ENCODE measurements at places on chromosomes 13 and 19.

GRCh38 chr13:20118268-20119140 lies 42.3 kb downstream of the GJA3 start:
- peak; percentile 65 for DNase-seq

GRCh38 chr13:51721496-51721895 lies 82.5 kb downstream of the DHRS12 start:
- DNase-seq: no peak

GRCh38 chr13:98570929-98571372 lies 6.0 kb downstream of the STK24 start:
- DNase-seq: peak; percentile 47

- no peak for DNase-seq
Observed at GRCh38 chr13:102212729-102213128, 189.1 kb downstream of the FGF14 start.

GRCh38 chr19:35549174-35549788 lies 3.9 kb downstream of the TMEM147 start:
- peak; percentile 39 for DNase-seq

DNA sequence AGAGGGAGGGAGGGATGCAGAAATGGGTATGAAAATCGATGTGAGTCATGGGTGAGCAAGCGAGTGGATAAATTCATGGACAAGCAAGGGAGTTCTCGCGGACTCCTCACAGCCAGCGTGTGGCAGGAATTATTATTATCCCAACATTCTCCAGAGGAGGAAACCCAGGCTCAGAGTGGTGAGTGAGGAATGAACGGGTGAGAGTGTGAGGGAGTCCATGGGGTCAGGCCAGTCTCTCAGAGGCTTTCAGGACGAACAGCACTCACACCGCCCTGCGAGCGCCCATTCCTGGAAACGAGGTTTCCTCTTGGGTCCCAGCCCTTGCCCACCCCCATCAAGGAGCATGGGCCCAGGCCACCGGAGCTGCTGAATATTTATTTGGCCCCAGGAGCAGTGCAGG lies 6.3 kb upstream of the DNAAF3 start:
- DNase-seq: no peak

- peak; percentile 89 for DNase-seq
Observed at GRCh38 chr19:56949626-56950025, 109.1 kb upstream of the PEG3 start.

DNA sequence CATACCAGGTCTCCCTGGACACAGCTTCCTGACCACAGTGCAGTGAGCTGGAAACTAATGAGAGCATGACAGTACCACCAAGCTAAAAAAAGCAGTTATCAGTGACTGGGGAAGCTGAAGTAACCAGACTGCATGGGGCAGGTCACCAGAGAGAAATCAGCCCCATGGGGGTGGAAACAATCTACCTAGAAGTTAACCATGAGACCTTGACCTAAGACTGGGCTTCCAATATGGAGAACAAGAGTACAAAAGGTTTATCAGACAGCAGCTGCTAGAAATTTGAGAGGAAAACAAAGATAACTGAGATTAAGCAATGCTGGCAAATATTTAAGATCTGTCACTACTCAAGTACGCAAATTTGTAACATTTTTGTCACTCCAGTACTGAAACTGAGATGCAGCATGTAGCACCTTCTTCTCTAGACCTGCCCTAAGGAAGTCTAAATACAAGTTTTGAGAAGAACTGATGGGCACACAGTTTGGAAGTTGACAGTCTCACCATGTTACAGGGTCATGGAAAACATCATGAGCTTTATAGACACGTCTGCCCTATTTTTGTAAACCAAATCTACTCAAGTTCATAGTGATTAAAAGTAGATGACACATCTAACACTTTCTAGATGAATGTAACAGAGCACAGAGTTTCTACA lies 2641.8 kb upstream of the PCDH20 start:
- DNase-seq: no peak

Measured in testis (tissue), 5 donors.